Ovary (tissue), 10 donors: ENCODE measurements at places on chromosomes 7 and 10. TPM values are rescaled to one million over a fixed set of nuclear protein-coding genes. Genes with fewer than 3 reads are reported as not detected.

DNA sequence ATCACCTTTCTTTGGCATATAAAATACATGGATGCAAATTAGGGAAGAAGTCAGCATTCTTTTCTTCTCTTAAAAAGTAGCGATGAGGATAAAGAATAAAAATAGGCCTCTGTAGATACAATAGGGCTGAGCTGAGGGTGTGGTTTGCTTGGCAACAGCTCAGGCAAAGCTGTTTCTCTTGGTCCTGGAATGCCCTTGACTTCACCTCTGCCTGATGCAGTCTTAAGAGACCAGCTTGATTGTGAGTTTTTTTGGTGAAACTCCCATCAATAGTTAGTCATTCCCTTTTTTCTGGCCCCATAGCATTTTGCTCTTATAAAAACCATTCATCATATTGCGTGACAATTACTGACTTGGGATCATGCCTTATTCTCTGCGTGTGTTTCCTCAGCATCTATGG, 42.1 kb upstream of the MKLN1 start:
- DNase-seq, result no peak

GRCh38 chr7:4450483-4450882, 231.6 kb upstream of the FOXK1 start:
- DNase-seq, result no peak

GRCh38 chr10:104906112-104906511, 265.0 kb downstream of the SORCS3 start:
- no peak for DNase-seq

- no peak for DNase-seq
Measured at GRCh38 chr7:27221201-27221797, 21.3 kb upstream of the EVX1 start.

DNA sequence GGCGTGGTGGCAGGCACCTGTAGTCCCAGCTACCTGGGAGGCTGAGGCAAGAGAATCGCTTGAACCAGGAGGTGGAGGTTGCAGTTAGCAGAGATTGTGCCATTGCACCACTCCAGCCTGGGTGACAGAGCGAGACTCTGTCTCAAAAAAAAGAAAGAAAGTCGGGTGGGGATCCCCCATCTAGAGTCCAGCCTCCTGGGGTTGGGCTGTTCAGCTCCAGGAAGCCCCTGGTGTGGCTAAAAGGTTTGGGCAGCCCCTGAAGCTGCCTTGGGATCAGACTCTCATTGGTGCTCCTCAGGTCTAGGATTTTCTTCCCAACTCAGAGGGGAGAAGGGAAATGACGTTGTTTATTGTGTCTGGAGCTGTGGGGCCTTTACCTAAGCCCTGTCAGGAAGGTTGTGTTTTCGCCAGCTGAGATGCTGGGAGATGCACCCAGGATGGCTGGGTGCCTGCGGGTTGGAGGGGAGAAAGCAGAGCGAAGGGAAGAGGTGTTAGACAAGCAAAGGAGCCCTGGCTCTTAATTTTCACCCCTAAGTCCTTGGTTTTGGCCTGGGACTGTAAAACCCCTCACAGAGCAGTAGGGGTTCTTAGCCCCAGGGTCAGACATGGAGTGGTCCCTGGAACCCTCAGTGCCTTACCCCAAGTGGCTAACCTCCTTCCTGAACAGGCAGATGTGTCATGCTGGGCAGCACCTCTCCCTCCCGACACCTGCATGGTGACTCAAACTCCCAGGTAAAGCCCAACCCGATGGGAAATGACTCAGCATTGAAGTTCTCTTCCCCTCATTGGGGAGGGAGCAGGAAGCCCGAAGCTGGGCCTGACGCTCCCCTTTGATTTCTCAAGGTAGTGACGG, 21.1 kb downstream of the PLAU start:
- no peak for DNase-seq

DNA sequence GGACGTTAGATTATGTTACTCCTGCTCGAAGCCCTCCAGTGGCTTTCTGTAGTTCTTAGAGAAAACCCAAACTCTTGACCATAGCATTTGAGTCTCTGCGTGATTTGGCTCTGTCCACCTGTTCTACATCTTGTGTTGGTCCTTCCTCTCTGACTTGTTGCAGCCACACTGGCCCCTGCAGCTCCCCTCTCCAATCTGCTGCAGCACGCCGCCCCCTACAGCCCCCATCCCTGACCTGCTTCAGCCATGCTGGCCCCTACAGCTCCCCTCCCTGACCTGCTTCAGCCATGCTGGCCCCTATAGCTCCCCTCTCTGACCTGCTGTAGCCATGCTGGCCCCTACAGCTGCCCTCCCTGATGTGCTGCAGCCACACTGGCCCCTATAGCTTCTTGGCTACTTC, 29.2 kb downstream of the TRRAP start:
- DNase-seq, result no peak

DNA sequence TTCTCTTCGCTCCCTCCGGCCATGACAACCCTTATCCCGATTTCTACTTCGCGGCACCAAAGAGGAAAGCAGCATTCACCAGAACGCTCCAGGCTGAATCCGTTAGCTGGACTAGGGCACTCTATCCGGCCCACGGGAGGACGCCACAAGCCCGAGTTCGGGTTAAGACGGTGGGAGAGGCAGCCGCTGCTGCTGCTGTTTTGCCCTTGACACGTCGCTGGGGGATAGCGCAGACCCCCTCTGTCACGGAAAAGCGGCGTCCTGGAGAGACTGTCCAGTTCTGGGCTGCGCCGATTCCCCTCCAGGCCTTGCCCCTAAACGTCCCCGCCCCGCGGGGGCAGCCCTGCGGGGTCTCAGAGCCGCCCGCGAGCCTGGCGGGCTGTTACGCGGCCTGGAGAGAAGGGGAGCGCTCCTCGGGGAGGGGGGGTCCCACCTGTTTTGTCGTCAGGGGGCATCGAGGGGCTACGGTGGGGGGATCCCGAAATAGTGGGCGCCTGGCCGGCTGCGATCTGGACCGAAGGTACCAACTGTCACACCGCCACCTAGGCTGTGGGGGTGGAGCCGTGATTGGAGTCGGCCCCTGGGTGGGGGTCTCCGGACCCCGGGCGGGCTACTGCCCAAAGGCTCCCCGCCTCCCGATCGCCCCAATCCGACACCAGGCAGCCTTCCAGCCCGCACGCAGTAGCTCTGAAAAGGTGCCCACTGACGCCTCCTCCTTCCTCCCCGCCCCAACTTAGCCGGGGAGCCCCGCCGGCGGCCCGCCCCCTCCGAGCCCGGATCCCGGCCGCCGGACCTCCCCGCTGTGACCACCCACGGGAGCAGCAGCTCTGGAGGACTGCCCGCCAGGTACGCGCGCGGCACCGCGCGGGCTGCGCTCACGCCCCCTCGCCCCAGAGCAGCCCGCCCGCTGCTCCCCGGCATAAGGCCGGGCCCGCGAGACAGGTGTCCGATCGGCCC, 772 bp downstream of the SGMS1 start:
- DNase-seq, result peak; percentile 75

GRCh38 chr7:33979300-33979806, 74.0 kb downstream of the BMPER start:
- DNase-seq, result no peak

DNA sequence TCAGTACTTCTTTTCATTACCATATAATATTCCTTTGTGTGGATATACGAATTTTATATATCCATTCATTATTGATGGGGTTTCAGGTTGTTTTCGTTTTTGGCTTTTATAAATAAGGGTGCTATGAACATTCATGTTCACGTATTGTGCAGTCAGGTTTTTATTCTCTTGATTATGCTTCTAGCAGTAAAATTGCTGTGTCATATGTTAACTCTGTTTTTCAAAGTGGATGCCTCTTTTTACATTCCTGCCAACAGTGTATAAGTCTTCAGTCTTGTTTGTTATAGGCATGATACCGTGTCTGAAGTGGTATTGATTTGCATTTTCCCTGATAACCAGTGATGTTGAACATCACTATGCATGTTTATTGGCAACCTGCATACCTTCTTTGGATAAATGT, 127.1 kb upstream of the CNTNAP2 start:
- DNase-seq, result no peak

GRCh38 chr7:32048970-32049491, 21.2 kb downstream of the PDE1C start:
- DNase-seq, result no peak

DNA sequence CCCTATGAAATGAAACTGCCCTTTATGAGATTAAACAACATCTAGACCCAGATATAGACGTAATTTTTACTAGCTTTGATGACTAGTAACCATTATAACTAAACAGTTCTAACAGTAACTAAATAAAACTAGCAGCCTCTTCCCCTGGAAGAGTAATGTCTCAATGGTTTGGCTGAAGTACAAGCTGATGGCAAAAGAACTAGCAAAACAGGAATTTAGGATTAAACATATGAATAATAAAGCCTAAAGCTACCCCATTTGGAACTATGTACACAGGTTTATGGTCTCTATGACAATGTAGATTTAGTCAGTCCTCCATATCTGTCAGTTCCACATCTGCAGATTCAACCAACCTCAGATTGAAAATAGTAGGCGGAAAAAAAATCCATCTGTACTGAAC, 6.4 kb downstream of the DPY19L1 start:
- DNase-seq, result no peak

DNA sequence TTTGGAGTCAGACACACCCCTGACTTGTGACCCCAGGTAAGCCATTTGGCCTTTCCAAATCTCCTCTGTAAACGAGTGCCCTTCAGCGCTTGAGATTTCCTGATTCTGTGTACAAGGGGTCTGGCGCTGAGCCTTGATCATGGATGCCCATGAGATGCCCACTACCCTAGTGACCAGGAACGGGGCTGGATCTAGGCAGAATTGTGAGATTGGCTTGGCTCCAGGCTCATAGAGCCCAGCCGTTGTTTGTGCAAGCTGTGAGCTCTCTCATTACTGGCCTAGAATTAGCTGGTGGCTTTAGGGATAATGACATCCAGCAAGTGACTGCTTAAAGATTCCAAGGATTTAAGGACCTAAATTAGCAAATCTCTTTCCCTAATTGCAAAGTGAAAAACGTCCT, 84.9 kb downstream of the CAMK1D start:
- DNase-seq, result no peak

DNA sequence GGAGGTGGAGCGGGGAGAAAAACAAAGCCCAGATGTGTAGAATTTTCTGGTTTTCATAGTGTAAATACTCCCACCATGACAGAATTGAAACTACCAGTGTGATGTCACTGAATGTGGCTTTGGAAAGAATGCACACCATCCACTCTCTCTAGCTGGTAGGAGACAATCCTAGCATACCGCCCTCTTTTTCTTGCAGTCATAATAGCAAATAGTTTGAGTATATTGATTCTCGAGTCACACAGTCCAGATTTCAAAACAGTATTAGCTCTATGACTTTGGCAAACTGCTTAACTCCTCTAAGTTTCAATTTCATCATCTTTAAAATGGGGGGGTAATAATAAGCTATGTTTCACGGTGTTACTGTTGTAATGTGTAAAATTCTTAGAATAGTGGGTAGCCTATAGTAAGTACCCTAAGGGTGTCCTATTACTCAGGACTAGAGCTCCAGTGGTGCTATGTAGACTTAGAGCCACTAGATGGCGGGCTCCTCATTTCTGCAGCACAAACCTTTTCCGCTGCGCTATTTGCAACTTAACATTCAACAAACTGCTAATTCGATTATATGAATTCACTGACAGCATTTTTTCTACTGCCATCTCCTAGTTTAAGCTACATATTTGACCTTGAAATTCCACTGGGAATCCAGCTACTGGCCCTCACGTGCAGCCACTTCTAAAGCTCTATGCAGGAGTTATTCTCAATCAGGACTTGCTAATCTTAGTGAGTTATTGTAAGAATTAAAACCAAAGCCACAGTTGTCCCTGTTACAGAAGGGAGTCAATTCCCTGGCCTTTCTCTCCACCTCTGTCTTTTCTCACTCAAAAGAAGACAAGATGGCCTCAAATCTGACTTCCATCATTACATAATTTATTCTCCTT, 18.7 kb downstream of the TAS2R40 start:
- DNase-seq, result peak; percentile 37

GRCh38 chr7:127476618-127477017, 84.1 kb upstream of the ZNF800 start:
- no peak for DNase-seq

DNA sequence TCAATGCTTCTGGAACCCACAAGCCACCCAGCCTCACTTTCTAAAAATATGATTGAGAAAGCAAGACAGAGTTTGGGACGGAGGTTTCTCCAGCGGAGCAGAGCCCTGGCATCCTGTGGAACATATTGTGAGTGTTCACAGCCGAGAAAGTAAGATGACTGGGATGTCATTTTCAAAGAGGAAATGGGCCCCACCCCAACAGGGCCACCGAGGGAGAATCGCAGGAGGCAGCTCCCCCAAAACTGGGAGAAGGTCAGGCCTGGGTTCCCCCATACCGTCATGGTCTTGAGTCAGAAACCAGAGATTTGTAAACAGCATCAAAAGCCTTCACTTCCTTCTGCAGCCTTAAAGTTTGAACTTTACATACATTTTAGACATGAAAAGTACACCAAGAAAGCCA, 560.0 kb downstream of the PTPRN2 start:
- DNase-seq, result no peak

DNA sequence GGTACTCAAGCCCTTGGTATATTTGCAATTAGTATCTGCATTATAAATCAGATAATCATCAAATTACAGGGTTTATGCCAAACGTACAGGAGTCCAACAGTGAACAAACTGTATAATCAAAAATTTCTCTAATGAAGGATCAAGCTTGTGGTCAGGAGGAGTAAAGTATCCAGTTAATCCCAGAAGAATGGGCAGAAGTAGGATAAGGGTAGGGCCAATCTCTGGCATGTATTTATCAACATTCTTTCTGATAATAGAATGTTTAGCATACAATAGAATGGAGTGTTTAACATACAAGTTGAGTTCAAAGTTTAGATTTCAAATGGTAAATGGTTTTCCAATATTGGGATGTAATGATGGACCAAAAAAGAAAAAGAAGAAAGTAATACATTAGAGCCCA, 103.0 kb downstream of the CALD1 start:
- no peak for DNase-seq

DNA sequence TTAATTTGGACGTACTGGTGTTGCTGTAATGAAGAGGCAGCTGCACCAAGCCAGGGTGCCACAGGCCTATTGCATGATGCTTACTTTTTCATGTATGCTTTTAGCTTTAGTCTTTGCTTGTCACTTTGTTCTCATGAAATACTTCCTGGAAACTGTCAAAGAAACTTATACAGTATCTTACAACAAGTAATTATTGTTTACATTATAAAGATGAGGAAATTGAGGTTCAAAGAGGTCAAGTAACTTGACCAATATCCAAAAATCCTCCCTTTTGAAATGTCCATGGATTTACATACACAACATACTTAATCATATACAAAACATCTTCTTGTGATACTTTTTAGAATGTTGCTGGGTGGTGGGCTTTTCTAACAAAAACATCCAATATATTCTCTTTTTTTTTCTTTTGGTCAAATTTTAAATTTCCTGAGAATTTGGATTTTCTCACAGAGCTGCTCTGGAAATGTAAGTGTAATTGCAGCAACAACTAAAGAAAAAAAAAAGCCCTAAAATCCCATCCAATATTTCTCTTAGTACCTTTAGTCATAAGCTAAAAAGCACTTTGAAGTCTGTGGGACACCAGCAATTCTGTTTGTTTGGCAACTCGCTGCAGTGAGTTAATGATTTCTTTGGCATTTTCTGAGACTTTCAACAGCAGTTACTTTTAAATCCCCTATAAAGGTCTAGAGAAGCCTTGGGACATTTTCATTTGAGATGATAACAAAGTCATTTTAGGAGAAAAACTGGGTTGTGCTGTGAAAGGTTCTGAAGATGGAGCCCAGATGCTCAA, 500.6 kb upstream of the IGFBP3 start:
- DNase-seq, result no peak

GPER1 gene
- total RNA-seq, result 4.9 TPM

MSS51 gene
- total RNA-seq, result 3.5 TPM

OR2A12 gene
- not detected for total RNA-seq

CYP2W1 gene
- 1.3 TPM for total RNA-seq

AMZ1 gene
- 1.9 TPM for total RNA-seq

GPR141 gene
- total RNA-seq, result not detected

TFPI2 gene
- total RNA-seq, result 45.0 TPM

CNNM1 gene
- 3.4 TPM for total RNA-seq

CRHR2 gene
- total RNA-seq, result not detected

CABCOCO1 gene
- total RNA-seq, result 10.1 TPM

HBP1 gene
- total RNA-seq, result 33.5 TPM
